ENCODE measurements at places on chromosomes 5 and 9.

- DNase-seq = no peak
Observed at GRCh38 chr9:29456940-29457339, 1883.7 kb upstream of the C9orf72 start.

GRCh38 chr9:114007991-114008666 is 70.0 kb downstream of the AMBP start:
- DNase-seq = no peak

DNA sequence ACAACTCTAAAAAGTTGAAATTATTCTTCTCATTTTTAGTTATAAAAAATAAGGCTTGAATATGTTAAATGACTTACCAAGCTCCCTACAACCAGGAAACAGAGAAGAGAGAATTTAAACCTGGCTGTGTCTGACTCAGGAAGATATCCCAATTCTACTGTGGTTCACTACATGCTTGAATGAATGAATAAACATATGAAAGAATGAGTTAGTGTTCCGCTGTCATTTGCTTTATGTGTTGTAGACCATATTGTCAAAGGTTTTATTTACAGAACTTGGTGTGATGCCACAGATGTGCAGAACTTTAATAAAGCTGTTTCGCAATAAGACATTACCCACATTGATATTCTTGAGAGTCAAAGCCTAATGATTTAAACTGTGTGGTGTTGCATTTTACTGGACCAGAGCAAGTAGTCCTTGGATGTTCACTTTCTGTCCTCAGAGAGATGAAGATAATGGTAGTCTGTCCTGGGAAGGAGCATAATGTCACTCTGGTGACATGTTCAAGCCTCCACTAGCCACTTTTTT is 313.2 kb downstream of the TRIM32 start:
- DNase-seq = no peak

GRCh38 chr5:6905423-6905822 is 192.2 kb downstream of the TENT4A start:
- DNase-seq = no peak

DNA sequence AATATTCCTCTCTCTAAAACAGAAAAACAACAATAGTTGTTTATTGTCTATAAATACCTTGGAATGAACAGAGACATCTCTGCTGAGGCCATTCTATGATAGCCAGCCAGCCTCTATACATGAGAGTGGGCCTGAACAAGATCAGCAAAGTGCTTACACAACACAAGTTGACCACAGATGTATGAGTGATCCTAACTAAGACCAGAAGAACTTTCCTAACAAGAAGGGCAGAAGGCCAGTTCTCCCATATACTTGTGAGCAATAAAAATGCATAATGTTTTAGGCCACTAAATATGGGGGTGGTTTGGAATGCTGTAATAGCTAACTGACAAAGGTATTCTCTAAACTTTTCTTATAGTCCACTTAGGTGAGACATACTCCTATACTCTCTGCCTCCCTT is 345.7 kb downstream of the SPATA31D1 start:
- DNase-seq = no peak

DNA sequence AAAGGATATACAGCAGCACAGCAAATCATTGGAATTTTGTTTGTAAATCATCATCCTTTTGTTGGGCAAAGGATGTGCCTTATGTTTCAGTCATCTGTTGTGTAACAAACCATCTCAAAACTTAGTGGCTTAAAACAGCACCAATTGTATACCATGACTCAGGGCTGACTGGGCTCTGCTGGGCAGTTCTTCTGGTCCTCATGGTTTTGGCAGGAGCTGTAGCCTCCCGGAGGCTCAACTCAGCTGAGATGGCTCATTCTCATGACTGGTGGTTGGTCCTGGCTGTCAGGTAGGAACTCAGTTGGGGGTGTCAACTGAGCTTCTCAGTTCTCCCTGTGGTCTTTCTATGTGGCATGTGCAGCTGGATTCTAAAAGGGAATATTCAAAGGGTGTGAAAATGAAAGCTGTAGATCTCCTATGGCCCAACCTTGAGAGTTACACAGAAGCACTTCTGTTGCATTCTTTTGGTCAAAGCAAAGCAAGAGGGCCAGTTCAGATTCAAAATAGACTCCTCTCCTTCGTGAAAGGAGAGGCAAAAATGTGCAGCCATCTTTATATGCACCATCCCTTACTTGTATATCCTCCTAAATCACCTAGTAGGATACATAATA is 39.1 kb upstream of the CPEB4 start:
- DNase-seq = no peak

DNA sequence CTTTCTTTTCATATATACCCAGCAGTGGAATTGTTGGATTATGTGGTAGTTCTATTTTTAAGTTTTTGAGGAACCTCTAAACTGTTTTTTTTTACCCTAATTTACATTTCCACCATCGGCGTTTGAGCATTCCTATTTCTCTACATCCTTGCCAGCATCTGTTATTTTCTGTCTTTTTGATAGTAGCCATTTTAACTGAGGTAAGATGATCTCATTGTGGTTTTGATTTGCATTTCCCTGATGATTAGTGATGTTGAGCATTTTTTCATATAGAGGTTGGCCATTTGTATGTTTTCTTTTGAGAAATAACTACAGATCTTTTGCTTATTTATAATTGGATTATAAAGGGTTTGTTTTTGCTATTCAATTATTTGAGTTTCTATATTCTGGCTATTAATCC is 71.7 kb upstream of the TNC start:
- DNase-seq = no peak
